ENCODE measurements at places on chromosomes 16 and 17.

GRCh38 chr17:62672957-62673356, 45.5 kb downstream of the MRC2 start:
- no peak for DNase-seq

DNA sequence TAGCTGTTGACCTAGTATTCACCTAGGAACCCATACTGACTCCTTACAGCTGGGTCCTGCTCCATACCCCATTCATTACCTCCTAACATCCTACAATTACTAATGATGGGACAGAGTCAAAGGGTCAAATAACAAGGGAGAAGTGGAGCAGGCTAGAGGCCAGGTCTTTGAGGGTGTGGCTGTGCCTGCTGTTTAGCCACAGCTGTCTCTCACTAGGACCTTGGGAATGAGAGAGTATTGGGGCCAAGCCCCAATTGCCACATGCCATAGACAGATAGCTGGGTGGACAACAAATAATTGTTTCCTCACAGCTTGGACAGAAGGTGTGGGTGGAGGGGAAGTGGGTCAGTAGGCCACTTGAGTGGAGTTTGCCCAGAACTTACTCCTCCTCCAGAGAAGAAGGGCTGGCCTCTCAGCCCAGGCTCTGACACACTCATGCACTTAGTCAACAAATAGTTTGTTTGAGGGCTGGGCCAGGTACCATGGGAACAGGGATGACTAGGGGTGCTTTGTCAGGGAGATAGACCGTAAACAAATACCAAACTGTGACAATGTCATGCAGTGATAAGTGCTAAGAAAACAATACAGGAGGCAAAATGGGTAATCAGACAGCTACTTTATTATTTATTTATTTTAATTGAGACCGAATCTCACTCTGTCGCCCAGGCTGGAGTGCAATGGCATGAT, 10.2 kb upstream of the CENPT start:
- peak; percentile 97 for DNase-seq

GRCh38 chr17:68910251-68910705, 44.9 kb downstream of the ABCA8 start:
- peak; percentile 43 for DNase-seq

DNA sequence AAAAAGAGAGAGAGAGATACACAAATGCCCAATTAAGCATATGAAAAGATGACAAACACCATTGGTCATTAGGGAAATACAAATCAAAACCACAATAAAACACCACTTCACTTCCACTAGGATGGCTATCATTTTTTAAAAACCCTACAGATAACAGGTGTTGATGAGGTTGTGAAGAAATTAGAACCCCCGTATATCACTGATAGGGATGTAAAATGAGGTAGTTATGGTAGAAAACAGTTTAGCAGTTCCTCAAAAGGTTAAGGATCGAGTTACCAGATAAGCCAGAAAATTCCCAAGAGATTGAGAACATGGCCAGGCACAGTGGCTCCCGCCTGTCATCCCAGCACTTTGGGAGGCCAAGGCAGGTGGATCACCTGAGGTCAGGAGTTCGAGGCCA, 2.8 kb downstream of the P2RX5 start:
- DNase-seq: no peak

DNA sequence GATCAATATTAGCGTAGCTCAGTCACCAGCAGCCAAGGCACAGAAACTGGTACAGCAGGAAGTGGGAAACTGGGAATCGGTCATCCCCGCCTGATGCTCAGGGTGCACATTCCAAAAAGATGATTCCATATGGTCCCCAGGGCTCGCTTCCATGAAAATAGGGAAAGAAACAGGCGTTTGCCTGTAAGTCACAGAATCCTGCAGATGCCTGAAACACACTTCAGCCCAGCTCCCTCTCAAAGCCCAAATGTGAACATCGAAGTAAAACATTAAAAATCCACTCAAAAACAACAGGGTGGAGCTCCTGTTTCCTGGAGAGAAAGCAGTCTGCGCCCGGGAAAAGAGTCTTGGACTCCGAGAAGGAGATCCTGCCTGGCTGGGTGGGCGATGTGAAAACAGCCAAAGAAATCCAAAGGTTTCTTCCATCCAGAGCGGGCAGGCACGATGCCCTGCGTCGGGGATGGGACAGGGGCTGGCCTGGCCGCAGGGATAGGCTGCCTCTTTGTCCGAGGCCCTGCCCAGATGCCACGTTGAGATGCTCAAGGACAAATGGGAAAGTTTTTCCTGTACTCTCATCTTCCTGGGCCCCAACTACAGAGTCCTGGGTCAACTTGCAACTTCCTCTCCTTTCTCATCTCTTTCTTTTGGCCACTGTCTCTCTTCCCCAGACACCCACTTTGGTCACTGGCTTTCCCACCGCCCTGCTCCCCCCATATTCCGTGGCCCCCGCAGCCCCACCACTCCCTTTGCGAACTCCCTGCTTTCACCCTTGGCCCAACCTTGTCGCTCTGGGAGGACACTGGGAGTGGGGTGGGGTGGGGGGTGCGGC, 743 bp downstream of the WIPI1 start:
- peak; percentile 94 for DNase-seq

- no peak for DNase-seq
Observed at GRCh38 chr16:85661740-85662481, 26.8 kb downstream of the GINS2 start.

- no peak for DNase-seq
Observed at GRCh38 chr17:48577946-48578615, at the start of gene HOXB4. Gene HOXB4, minus strand, starts transcription at chr17:48578350. Its CDS starts 31 bp downstream, at chr17:48578319.

DNA sequence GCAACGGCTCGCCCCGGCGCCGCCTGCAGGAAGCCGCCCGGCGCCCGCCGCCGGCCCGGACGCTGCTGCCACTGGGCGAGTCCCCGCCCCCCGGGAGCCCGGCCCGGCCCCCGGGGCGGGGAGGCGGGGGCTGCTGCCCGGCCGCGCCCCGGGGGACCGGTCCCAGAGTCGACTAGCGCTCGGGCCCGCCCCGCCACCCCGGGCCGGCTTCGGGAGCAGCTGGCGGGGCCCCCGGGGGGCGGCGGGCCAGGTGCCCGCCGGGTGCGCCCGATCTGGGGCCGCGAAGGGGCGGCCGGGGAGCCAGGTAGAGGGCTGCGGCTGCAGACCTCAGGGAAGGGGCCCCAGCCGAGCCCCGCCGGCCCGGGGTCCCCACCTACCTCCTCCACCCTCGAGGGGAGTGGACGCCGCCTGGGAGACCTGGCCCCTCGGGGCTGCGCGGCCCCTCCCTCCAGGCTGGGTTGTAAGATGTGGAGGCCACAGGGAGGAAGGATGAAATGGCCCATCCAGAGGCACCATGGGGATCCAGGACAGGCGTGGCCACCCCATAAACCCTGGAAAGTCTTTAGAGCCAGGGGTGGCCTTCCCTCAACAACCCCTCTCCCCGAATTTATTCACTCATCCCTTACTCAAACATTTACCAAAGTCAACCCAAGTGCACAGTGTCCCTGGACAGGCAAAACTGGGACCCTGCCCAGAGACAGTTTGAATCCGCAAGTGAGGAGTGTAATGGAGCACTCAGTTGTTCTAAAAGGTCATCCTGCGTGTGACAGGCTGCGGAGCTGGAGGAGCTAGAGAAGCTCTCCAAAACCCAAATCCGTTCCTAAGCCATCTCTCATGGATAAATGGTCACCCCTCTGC, at the start of gene CDYL2:
Gene CDYL2 (minus strand): TSS at position 73 of the 858 bp plus-strand sequence. CDS start 425 bp downstream, outside the sequence.
- no peak for DNase-seq

DNA sequence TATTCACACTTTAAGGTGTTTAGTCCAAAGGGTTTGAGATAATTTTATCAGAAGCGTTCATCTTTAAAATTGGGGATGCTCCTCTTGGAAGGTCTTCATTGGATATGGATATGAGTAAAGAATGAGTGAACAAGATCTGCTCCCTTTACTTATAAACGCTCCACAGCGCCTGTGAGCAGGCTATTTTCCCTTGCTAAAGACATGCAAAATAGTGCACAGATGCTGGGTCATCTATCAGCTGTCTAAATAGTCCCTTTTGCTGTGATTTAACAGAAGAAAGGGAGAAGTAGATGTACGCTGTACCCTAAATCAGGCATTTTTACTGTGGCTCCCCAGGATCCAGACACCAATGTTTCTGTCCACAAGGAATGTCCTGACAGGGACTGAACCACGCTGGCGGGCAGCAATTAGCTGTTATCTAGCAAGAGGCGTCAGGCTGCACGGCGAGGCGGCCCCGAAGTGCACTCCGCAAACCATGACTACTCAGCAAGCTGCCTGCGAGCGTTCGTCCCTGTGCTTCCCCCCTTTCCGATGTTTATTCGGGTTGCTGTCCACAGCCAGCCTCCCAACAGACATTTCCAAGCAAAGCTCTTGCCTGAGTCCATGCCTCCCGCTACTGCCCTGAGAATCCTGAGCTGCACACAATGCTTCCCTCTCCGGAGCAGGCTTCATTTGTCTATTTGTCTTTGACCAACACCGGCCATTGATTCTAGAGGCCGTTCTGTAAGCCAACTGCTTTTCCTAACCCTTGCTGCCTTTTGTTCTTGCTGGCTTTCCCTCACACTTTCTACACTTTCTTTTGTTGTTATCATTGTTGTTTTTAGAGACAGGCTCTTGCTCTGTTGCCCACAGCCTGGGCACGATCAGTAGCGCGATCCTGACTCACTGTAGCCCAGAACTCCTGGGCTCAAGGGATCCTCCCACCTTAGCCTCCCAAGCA, 55.7 kb upstream of the CNEP1R1 start:
- DNase-seq: no peak

- peak; percentile 93 for DNase-seq
Observed at GRCh38 chr16:84618581-84619460, 943 bp upstream of the COTL1 start.

Measured in iris pigment epithelial cell (primary cell).